ENCODE measurements at places on chromosomes 11 and 22. TPM values are rescaled to one million over a fixed set of nuclear protein-coding genes. Genes with fewer than 3 reads are reported as not detected.

GRCh38 chr22:50084080-50084477 lies 1.1 kb downstream of the MLC1 start:
- DNase-seq: no peak

DNA sequence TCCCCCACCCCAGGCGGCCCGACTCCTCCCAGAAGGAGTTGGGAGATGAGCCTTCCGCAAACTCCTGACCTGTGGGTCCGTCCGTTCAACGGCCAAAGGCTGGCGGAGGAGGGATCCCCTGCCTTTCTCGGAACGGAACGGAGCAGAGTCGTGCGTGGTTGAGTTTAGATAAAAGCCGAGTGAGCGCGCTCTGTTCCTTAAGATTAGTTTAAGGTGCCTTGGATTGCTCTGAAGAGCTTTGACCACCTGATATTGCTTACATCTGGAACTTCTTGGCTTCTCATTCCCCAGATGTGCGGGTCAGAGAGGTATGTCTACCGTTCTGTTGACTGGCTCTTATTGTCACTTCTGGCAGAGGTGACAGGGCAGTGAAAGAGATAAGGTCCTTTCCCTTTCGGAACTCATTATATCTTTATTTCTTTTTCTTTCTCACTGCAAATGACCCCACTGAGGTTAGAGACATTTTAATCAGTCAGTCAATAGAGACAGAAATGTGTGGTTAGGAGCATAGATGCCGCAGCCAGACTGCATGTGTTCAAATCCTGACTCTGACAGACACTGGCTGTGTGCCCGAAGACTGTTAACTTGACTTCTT lies at the start of gene TRIM6:
Gene TRIM6, plus strand, starts transcription at position 31 of the 595 bp plus-strand sequence. Its CDS starts 261 bp downstream, at position 292.
- DNase-seq: peak; percentile 74

DNA sequence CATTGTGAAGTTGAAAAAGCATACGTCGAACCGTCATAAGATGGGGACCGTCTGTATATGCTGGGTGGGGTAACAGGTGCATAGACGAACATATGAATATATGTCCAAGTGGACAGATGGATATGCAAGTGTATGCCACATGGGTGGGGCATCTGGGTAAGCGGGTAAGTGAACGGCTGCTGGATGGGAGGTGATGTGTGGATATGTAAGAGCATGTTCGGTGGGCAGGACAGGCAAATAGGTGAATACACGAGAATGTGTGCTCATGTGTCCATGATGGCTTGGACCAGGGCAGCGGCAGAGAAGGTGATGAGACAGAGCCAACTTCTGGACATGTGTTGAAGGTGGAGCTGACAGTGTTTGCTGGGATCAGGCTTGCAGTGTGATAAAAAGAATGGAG lies 12.0 kb downstream of the IFITM10 start:
- DNase-seq: no peak

DNA sequence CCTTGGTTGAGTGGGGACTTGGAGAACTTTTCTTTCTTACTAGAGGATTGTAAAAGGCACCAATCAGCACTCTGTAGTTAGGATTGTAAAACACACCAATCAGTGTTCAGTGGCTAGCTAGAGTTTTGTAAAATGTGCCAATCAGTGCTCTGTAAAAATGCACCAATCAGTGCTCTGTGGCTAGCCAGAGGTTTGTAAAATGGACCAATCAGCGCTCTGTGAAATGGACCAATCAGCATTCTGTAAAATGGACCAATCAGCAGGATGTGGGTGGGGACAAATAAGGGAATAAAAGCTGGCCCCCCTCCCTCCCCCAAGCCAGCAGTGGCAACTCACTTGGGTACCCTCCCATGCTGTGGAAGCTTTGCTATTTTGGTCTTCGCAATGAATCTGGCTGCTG lies 5.5 kb upstream of the DRG1 start:
- no peak for DNase-seq

GRCh38 chr11:130763087-130763980 lies 152.9 kb downstream of the SNX19 start:
- no peak for DNase-seq

- DNase-seq: no peak
These were observed 321.7 kb upstream of the SYN3 start for GRCh38 chr22:33379836-33380235.

GRCh38 chr11:32931606-32932005 lies 39.0 kb downstream of the QSER1 start:
- no peak for DNase-seq

GRCh38 chr11:71342951-71343827 lies 90.8 kb upstream of the SHANK2 start:
- DNase-seq: peak; percentile 86

DNA sequence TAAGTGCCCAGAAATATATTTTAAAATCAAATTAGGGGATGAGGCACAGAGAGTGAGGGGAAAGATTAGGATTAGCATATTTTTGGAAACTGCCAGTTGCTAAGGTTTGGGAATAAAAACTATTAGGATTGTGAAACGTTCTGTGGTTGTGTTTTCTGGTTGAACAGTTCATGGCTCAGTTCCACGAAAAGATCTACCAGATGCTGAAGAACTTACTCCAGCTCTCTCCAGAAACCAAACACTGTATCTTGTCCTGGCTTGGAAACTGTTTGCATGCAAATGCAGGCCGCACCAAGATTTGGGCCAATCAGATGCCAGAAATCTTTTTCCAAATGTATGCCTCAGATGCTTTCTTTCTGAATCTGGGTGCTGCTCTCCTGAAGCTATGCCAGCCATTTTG lies 15.3 kb downstream of the UBE4A start:
- no peak for DNase-seq

GRCh38 chr11:90930252-90930651 lies 707.4 kb upstream of the CHORDC1 start:
- DNase-seq: no peak

GRCh38 chr22:39332441-39333064 lies 13.1 kb upstream of the RPL3 start:
- DNase-seq: no peak

DNA sequence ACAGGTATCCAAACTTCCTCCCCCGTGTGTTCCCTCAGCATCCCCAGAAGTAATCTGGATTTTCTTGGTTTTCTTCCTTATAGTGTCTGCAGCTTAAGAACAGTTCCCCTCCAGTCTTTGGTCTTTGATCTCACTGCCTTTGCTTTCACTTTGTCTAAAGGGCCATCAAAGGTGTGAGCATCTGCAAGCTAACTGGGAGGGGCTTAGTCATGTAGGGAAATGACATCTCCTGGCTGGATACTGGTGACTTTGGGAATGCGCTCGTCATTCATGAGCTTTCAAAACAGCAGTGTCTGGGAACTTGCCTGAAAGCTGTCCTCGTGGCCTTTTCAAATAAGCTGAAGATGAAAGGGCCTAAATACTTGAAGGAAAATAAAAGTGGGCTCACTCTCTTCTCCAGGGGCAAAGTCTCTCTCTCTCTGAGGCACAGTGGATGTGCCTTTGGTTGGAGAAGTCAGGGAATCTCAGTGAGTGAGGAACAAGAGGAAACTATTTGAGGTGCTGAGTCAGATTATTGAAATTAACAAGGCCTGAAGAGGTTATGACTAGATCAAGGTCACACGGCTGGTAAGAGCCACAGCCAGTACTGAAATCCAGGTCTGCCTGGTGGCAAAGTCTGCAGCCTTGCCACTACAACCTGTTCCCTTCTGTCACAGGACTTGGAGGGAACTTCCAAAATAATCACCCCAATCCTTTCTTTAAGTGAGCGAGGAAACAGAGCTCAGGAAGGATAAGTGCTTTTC lies 45.6 kb upstream of the TENM4 start:
- DNase-seq: no peak

GRCh38 chr11:68992743-68993255 lies 12.0 kb upstream of the MRGPRD start:
- DNase-seq: no peak

DNA sequence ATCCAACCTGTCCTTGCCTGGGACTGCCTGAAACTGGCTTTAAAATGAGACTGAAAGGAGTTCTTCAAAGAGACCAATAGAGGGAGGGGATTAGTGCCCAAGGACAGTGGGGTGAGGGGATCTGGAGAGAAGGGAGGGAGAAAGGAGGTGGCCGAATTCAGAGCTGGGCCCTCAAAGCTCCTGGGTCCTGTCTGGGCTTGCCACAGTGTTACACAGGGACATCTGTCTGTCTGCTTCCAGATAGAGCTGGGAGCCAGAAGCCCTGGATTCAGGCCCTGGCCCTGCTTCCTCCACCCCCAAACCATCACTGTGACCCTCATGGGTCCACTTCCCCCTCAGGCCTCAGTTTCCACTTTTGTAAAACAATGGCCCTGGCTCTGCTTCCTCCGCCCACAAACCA lies 3.6 kb downstream of the KCNJ4 start:
- no peak for DNase-seq

DNA sequence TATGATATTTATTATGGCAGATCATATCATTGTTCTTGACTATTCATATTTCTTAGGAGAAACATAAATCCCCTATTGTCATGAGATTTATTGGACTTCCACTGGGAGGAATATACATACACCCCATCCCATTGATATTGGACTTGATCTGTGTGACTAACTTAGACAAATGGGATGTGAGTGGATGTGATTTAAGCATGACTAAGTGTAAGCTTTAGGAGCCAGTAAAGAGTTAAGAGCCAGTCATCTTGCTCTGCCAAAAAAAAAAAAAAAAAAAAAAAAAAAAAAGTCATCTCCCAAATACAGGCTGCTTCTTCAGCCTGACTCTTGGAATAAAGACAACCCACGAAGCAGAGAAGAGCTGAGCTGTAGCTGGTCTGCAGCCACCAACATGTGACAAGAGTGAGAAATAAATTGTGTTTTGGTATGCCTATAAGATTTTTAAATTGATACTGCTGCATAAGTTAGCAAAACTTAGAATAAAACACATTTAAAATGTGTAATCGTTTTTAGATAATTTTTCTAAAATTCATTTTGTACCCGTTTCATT lies 595.0 kb upstream of the LRRC4C start:
- no peak for DNase-seq

- peak; percentile 68 for DNase-seq
These were observed 26.5 kb downstream of the SGSM3 start for GRCh38 chr22:40396882-40397281.

DNA sequence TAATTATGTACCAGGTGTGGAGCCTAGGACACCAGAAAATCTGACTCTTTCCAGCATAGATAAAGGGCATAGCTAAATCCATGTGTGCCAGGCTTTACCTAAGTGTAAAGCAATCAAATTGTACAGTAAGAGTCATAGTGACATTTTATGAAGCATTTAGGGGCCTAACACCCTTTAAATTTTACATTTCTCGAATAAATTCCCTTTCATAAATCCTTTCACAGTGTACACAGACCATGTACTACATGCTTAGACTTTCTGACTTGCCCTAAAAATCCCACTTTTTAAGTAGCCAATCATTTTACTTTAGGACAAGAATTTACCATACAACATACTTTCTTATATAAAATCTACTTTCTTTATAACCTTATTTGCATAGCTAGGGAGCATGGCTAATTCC lies 727.6 kb upstream of the LUZP2 start:
- DNase-seq: no peak

GRCh38 chr11:81286550-81286949 lies 1447.1 kb downstream of the FAM181B start:
- no peak for DNase-seq

DNA sequence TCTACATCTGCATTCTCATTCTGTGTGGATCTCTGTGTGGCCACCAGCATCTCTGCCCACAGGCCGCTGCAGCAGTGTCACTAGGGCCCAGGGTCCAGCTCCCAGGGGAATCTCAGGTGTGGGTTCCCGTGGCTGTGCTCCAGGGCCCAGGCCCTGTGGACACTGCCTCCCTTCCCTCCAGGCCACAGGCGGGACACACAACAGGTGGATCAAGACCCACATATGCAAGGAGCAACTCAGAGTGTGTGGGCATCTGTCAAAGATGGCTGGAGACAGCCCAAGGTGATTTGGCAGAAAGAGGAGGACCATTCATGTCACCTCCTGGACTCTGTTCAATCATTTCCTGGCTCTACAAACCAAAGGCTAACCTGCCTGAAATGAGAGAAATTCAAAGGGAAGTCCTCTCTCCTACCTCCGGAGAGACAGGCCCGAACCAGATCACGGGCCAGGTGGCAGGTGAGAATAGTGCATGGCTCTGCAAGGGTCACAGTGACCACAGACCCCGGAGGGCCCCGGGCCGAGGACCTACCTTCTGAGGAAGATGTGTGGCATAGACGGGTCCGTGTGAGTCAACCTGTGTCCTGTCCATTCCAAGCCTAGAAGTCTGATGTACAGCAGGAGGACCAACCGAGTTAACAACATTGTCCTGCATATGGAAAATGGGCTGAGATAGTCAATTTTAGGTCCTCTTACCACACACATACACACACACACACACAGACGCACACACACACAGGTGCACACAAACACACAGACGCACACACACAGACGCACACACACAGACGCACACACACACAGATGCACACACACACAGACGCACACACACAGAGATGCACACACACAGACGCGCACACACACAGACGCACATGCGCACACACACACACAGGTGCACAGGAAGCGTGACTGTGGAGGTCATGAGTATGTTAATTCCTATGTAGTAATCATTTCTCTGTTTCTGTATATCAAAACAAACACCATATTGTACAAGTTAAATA lies 1068.5 kb downstream of the BRD1 start:
- DNase-seq: peak; percentile 18

DNA sequence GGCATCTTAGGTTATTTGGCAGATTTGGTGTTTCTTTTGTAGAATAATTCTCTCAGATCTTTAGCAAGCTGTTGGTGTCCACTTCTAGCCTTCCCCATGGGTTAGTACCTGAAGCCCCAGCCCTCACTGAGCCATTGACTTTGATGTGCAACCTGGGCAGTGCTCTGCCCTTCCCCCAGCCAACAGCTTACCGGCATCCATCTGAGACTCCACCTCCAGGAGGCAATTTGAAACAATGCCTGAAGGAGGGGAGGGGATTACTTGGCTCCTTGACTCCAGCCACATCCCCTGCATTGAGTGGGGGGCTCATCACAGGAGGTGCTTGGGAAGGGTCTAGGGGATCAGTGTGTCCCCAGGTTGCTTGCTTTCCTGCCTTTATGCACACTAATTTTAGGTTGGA lies 114.8 kb downstream of the TRIM29 start:
- peak; percentile 74 for DNase-seq

The WNT7B gene
- total RNA-seq: 0.09 TPM

The MAPK8IP2 gene
- total RNA-seq: 5.7 TPM

The DRD4 gene
- total RNA-seq: 6.2 TPM

The GPR83 gene
- 0.15 TPM for total RNA-seq

The TMEM45B gene
- total RNA-seq: 0.35 TPM

The OR6T1 gene
- total RNA-seq: not detected

The VSIG2 gene
- total RNA-seq: not detected

The SIK3 gene
- 35.5 TPM for total RNA-seq

The MMP12 gene
- total RNA-seq: not detected

The OR4C16 gene
- not detected for total RNA-seq

The SCGB1D2 gene
- not detected for total RNA-seq

The MISFA gene
- total RNA-seq: 2.8 TPM

The ALDH3B1 gene
- not detected for total RNA-seq

The SLC15A3 gene
- total RNA-seq: 7.0 TPM

The MTNR1B gene
- not detected for total RNA-seq

Data from H9 (cell line).